ENCODE measurements at places on chromosomes 7 and 10. TPM values are rescaled to one million over a fixed set of nuclear protein-coding genes. Genes with fewer than 3 reads are reported as not detected.

- H3K27me3 ChIP-seq: no peaks in the 10 kb centered on the region
- no peak for DNase-seq
- H3K4me1 ChIP-seq: no peaks in the 10 kb centered on the region
- no peaks in the 10 kb centered on the region for H3K36me3 ChIP-seq
- no peak overlapping the region for H3K27ac ChIP-seq
- no peak overlapping the region for H3K4me3 ChIP-seq
These were observed 920.1 kb upstream of the LRRN3 start for GRCh38 chr7:110170841-110171240.

- peaks cover 10% of the 10 kb centered on the region for H3K4me1 ChIP-seq
- DNase-seq: no peak
- no peak overlapping the region for H3K4me3 ChIP-seq
- no peaks in the 10 kb centered on the region for H3K36me3 ChIP-seq
These were observed 181.3 kb downstream of the RNLS start for GRCh38 chr10:88401671-88402347.

DNA sequence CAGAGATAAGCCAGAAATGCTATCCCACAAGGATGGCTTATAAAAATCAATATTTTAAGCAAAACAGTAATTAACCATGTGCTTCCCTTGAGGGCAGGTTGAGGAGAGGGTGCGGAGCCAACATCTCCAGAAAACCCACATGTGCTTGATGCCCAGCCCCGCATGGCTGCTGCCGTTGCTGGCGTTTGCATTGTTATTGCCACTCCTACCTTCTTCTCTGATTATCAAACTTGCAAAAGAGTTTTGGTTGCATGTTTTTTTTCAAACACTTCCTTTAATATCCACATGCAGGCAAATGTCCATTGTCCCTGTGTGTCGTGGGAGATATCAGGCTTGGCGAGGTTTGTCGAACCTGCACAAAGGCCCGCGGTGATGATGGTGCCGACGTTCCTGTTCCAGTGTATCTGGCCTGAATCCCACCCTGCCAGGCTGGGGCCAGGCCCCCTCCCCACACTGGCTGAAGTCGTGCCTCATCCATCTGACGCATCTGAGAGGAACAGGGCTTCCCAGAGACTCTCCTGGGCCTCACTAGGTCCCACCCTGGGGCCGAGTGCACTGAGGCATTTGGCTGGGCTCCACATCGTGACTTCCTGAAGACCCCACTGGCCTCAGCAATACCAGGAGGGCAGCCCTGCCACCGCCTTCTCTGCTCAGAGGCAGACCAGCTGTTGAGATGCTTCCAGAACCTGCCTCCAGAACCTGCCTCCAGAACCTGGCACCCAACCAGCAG lies 40.9 kb downstream of the TCERG1L start:
- peaks cover 19% of the 10 kb centered on the region for H3K27me3 ChIP-seq
- no peaks in the 10 kb centered on the region for H3K4me1 ChIP-seq
- H3K4me3 ChIP-seq: no peak overlapping the region
- no peaks in the 10 kb centered on the region for H3K36me3 ChIP-seq
- no peak overlapping the region for H3K27ac ChIP-seq

Gene C10orf62
- total RNA-seq: not detected

Gene SLC13A1
- not detected for total RNA-seq
